Thoracic aorta (tissue), 2 donors: ENCODE measurements at places on chromosomes 7 and 10. TPM values are rescaled to one million over a fixed set of nuclear protein-coding genes. Genes with fewer than 3 reads are reported as not detected.

DNA sequence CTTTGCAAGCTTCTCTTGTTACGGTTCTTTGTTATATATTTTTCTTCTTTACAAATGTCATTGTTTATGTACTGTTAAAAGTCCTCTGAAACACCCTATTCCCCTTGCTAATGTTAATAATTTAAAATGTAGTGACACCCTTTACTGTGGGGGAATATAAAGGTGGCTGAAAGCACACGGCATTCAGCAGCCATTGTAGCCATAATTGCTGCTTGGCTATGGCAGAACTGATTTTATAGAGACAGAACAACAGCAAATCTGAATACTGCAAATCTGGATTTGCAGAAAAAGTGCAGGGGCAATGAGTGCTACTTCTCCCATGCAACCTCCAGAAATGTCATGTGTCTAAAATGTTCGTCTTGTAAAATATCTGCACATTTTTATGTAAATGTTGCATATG is 3.7 kb upstream of the WASL start:
- DNase-seq: no peak
- peak overlapping the region; percentile 26 for H3K27ac ChIP-seq
- no peaks in the 10 kb centered on the region for H3K27me3 ChIP-seq
- no peak overlapping the region for H3K4me3 ChIP-seq
- H3K4me1 ChIP-seq: peaks cover 20% of the 10 kb centered on the region
- H3K36me3 ChIP-seq: no peaks in the 10 kb centered on the region

DNA sequence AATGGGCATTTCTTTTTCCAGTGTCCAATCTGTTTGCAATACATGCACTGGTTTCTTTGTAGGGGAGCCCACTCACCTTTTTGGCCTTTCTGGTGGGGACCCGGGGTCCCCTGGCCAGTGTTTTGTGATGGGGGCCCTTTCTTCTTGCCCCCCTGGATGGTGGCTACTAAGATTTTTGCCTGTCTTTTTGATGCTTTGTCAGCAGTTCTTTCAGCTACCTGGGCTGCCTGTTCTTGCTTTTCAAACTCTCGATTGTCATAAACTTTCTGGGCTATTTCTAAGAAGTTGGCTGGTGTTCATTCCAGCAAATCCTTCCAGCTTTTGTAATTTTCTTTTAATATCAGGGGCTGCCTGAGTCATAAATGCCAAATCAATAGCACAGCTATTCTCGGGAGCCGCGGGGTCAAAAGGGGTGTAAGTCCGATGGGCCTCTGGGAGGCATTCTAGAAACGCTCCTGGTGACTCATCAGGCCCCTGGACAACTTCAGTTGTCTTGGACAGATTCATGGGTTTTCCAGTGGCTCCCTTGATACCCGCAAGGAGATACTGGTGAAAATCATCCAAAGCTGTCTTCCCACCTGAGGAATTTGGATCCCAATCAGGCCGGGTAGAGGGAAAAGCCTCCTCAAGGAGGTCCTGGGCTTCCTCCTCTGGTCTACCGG is 79.0 kb downstream of the PRR15 start:
- H3K4me3 ChIP-seq: no peak overlapping the region
- no peaks in the 10 kb centered on the region for H3K36me3 ChIP-seq

DNA sequence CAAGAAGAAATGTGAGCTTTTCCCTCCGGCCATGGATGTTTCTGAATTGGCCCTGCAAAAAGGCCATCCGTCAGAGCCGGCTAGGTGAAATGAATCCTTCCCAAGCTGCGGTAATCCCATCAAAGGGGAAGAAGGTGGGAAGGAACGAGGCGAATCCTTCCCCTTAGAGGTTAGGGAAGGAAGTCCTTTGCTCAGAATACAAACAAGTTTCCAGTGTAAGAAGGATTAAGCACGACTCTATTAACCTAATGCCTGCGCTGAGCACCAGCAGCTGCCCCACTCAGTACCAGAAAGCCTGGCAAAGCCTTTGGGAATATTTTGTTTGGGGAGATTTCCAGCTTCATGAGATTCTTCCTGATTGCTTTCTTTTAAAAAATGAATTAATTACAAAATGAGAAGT is 42.8 kb downstream of the CLRN3 start:
- H3K36me3 ChIP-seq: no peaks in the 10 kb centered on the region

- DNase-seq: no peak
- H3K27me3 ChIP-seq: no peaks in the 10 kb centered on the region
- H3K4me3 ChIP-seq: no peak overlapping the region
- H3K4me1 ChIP-seq: peaks cover 34% of the 10 kb centered on the region
- H3K27ac ChIP-seq: no peak overlapping the region
Measured at GRCh38 chr10:46026106-46026505, 4.3 kb downstream of the NCOA4 start.

DNA sequence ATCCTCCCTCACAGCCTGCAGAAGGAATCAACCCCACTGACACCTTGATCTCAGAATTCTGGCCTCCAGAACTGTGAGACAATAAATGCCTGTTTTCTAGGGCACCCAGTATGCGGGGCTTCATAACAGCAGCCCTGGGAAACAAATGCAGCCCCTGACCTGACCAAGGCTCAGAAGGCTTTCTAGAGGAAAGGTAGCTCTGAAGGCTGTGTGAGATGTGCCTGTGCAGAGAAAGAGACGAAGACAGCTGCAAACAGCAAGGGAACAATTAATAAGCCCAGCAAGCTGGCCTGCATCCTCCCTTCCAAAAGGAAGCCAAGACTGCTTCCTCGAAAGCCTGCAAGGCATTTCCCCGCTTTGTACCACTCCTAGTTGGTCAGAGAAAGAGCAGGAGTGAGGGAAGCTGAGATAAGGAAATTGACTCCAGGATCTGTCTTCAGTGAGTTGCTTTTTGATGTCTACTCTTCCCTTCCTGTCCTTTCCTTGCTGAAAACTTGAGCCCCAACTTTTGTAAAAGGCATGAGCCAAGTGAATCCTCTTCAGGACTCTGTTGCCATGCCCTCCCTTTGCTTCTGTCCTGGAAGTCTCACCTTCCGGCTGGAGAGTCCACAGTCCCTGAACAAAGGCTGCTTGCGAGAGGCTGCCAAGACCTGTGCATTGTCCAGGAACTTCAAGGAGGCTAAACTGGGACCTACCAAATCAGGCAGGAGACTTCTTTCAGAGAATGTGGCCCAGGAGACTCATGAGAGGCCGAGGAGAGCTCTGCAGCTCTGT is 71.2 kb upstream of the ARID5B start:
- H3K4me3 ChIP-seq: no peak overlapping the region
- no peak overlapping the region for H3K27ac ChIP-seq
- no peaks in the 10 kb centered on the region for H3K36me3 ChIP-seq
- no peaks in the 10 kb centered on the region for H3K27me3 ChIP-seq
- DNase-seq: no peak

GRCh38 chr10:88544140-88544870 is 38.8 kb downstream of the RNLS start:
- H3K36me3 ChIP-seq: no peaks in the 10 kb centered on the region
- H3K4me1 ChIP-seq: peaks cover 24% of the 10 kb centered on the region
- DNase-seq: no peak
- no peak overlapping the region for H3K27ac ChIP-seq

GRCh38 chr7:23685731-23686130 is 5.7 kb downstream of the FAM221A start:
- H3K27ac ChIP-seq: no peak overlapping the region
- no peak for DNase-seq
- H3K4me3 ChIP-seq: no peak overlapping the region
- H3K36me3 ChIP-seq: no peaks in the 10 kb centered on the region

DNA sequence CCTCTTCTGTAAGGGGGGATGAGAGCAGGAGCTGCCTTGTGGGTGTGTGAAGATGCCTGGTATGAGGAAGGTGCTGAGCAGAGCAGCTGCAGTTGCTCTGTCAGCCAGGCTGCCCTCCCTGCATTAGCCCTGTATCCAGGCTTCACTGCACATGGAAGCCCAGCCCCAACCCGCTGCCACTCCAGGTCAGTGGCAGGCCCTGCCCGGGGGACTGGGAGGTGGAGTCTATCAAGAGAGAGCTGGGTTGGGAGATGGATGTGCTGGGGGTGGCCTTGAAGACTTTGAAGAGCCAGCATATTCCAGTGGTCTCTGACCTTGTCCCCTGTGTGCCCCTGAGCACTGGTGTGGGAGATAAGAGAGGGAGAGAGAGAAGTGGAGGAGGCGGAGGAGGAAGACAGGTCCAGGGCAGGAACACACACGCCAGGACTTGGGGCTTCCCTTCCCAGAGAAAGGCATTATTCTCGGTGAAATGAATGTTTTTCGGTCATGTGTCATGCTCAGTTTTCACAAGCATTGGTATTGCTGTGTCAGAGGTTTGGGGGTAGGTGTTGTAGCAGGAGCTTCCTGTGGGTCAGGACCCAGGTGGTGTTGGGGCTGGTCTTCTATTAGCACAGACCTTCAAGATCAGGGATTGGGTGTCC is 2.6 kb downstream of the PPIF start:
- H3K27me3 ChIP-seq: no peaks in the 10 kb centered on the region
- H3K36me3 ChIP-seq: peaks cover 21% of the 10 kb centered on the region
- DNase-seq: no peak

DNA sequence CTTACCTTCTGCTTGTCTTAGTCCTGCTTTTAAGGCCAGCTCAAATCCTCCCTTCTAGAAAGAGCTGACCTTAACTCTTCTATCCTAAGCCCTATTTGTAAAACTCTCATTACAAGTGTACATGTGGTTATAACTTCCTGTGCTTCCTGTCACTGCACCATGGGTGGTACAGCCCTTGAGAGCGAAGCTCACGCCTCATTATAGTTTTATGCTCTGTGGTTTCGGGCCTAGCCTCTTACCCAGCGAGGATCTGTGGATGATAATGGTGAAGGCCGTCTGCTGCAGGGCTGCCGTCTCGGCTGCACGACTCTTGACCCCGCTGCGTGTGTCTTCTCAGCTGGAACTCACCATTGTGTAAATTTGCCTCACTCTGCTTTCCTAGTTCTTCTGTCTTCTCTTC is 74.6 kb downstream of the CUL1 start:
- H3K4me3 ChIP-seq: no peak overlapping the region
- H3K27me3 ChIP-seq: no peaks in the 10 kb centered on the region
- no peaks in the 10 kb centered on the region for H3K4me1 ChIP-seq
- no peak for DNase-seq
- no peak overlapping the region for H3K27ac ChIP-seq

GRCh38 chr7:155203059-155203881 is 94.4 kb upstream of the INSIG1 start:
- H3K4me1 ChIP-seq: no peaks in the 10 kb centered on the region
- no peaks in the 10 kb centered on the region for H3K27me3 ChIP-seq
- H3K4me3 ChIP-seq: no peak overlapping the region
- H3K27ac ChIP-seq: no peak overlapping the region
- H3K36me3 ChIP-seq: no peaks in the 10 kb centered on the region

DNA sequence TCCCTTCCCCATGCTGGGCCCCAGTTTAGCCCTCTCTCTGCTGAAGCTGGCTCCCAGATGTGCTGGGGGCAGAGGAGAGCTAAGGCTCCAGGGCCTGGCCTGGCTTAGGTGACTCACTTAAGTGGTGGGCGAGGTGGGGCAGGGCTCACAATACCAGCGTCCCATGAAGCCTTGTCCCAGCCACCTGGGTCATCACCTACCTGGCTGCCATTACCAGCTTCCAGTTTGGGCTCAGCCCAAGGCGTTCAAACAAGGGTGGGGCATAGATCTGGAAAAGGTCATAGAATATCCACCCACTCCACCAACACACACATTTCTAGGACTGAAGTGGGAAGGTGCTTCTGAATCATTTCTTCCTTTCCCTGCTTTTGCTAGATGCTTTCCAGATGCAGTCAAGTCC is 8.3 kb downstream of the KAZALD1 start:
- no peaks in the 10 kb centered on the region for H3K36me3 ChIP-seq
- H3K27me3 ChIP-seq: peaks cover 4% of the 10 kb centered on the region
- DNase-seq: no peak
- H3K4me1 ChIP-seq: peaks cover 24% of the 10 kb centered on the region
- no peak overlapping the region for H3K4me3 ChIP-seq

DNA sequence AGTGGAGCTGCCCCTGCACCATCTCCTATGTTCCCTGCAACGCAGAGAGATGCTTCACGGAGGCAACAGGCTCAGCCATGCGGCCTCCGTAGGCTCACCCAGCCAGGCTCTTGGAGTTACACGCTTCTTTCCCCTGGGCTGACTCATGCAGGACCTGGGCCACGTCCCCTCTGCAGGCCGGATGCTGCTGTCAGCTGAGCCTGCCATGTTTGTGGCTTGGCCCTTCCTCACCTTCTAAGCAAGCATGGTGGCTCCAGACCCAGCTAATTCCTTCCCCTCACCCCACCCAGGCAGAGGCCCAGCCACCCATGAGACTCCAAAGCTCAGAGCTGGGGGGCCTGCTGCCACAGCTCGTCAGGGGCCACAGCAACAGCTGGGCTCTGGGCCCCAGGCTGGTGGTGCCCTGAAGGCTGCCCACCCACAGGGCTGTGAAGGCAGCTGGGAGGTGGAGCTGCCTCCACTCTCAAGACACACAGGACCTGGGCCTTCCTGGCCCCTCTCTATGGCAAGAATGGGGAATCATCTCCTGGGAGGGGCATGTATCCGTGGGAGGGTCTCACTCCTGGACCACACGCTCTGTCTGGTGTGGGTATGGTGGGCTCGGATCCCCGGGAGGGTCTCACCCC is 219.6 kb downstream of the ELFN1 start:
- H3K36me3 ChIP-seq: peaks cover 5% of the 10 kb centered on the region
- H3K4me1 ChIP-seq: no peaks in the 10 kb centered on the region
- no peaks in the 10 kb centered on the region for H3K27me3 ChIP-seq
- no peak overlapping the region for H3K27ac ChIP-seq
- no peak overlapping the region for H3K4me3 ChIP-seq

DNA sequence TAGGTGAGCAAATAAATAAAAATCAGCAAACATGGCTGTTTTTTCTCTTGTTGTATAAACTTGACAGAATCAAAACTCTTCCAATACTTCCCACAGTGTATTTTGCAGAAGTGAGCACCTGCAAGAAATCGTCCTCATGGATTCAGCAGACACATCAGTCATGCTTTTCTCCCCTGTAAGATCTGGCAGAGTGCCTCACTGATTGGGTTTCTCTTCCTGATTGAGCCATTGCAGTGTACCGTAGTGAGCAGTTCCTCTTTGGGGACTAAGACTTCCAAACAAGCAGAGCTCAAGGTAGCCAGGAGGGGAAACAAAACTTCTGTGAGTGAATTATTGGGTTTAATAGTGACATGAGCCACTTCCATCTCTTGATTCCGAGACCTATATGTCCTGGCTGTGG is 2.2 kb upstream of the CCDC3 start:
- H3K4me1 ChIP-seq: no peaks in the 10 kb centered on the region
- H3K36me3 ChIP-seq: no peaks in the 10 kb centered on the region
- DNase-seq: no peak
- H3K27me3 ChIP-seq: no peaks in the 10 kb centered on the region

SDK1 gene
- total RNA-seq: 29.2 TPM

CCL24 gene
- not detected for total RNA-seq

FGL2 gene
- 242 TPM for total RNA-seq
